ENCODE measurements at places on chromosomes 7 and 10.
A peak's percentile ranks its signal among the peaks of the same experiment; 100 is the strongest.

GRCh38 chr7:128166603-128167041 is 74.5 kb upstream of the LEP start:
- DNase-seq, result no peak

- peak; percentile 99 for DNase-seq
Measured at GRCh38 chr10:6239213-6239991, 36.7 kb downstream of the PFKFB3 start.

GRCh38 chr10:20535897-20536881 is 360.9 kb downstream of the NEBL start:
- DNase-seq, result no peak

GRCh38 chr10:38093816-38094157 is 350 bp upstream of the ZNF37A start:
- no peak for DNase-seq

DNA sequence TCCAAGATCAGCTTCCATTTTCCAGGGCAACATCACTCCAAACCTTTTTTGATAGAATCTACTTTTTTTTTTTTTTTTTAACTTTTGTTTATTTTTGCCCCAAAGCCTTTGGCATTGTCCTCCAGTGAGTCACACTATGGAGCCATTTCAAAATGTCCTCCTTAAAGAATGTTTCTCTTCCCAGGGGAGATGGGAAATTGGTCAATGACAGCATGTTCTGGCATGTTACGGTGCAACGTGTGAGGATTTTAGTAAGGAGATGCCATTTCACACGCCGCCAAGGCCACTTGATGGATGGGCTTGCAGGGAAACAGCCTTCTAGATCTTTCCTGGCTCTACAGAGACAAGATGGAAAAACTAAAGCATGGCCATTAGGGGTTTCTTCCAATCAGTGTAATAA is 30.7 kb upstream of the TRIL start:
- no peak for DNase-seq

DNA sequence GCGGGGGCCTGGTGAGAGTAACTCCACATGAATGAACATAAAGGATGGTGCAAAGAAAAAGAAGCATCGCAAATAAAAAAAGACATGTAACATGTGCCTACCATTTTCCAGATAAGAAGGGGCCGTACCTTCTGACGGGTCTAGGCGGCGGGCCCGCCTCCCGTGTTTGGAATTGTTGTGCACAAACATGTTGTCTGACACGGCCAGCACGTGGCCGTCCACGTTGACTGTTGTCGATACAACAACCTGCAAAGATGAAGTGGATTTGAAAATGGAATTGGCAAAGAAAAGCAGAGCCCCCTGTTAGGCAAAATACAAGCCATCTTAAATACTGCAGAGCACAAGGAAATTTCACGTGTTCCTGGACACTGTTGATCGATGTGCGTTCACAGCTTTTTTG is 90.7 kb downstream of the EBF3 start:
- no peak for DNase-seq

GRCh38 chr7:150361807-150362621 is 6.6 kb upstream of the REPIN1 start:
- no peak for DNase-seq

DNA sequence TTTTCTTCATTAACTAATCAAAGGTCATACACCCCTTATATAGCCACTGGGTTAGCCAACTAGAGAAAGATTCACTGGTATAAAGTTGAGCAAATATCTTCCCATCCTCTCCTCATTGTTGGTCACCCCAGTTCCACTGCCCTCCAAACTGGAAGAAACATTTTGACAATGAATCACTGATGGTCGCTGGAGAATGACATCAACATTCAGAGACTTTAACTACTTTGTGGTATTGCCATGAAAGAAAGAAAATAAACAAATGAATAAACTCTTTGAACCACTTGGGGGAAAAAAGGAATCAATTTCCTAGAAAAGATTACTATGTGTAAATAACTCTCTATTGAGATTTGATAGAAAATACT is 23.4 kb downstream of the HYCC1 start:
- no peak for DNase-seq

DNA sequence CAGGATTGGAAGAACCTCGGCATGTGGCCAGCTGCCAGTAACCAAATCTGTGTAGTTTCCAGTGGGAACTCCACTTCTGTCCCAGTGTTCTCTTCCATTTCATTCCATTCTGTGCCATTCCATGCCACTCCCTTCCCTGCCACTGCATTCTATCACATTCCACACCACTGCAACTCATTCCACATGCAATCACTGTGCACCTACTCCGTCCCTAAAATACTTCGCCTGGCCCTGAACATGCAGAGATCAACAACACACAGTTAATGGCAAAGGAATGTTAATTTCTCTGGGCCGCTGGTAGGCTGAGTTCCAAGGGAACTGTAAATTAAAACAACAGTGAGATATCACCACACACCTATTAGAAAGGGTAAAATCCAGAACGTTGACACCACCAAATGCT is 64.8 kb downstream of the AKR1B1 start:
- DNase-seq, result no peak

DNA sequence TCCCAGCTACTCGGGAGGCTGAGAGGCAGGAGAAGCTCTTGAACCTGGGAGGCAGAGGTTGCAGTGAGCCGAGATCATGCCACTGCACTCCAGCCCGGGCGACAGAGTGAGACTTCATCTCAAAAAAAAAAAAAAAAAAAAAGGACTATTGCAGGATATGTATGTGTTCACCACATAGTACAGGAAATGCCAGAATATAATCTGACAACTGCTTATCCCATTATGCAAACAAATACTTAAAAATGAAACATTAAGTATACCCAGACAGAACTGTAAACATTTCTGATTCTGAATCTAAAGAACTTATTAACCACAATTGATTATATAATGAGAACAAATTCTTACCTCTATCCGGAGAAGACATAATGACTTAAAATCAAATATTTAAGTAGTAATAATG is 18.7 kb downstream of the DKK1 start:
- no peak for DNase-seq

GRCh38 chr10:63976538-63976937 is 455.3 kb downstream of the REEP3 start:
- peak; percentile 60 for DNase-seq

- DNase-seq, result no peak
Measured at GRCh38 chr10:24261627-24262026, 52.7 kb downstream of the KIAA1217 start.

DNA sequence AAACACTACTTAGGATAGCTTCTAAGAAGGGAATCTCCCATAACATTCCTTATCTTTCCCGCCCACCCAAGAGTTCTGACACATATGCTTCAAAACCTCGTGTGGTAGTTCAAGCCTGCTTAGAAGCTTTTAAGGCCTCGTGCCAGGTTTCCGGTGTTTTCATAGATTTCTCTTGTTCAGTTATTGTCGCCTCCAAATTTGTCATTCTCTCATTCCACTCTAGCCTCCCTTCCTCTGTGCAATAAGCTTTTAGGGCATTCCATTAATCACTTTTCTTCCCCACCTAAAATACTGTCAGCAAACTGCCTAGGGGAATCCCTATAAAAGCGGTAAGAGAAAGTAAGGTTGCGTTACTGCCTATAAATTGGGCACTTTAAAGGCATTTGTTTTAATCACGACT is 718 bp upstream of the BPGM start:
- DNase-seq, result no peak

GRCh38 chr7:12985228-12985627 is 297.8 kb downstream of the ARL4A start:
- DNase-seq, result no peak

DNA sequence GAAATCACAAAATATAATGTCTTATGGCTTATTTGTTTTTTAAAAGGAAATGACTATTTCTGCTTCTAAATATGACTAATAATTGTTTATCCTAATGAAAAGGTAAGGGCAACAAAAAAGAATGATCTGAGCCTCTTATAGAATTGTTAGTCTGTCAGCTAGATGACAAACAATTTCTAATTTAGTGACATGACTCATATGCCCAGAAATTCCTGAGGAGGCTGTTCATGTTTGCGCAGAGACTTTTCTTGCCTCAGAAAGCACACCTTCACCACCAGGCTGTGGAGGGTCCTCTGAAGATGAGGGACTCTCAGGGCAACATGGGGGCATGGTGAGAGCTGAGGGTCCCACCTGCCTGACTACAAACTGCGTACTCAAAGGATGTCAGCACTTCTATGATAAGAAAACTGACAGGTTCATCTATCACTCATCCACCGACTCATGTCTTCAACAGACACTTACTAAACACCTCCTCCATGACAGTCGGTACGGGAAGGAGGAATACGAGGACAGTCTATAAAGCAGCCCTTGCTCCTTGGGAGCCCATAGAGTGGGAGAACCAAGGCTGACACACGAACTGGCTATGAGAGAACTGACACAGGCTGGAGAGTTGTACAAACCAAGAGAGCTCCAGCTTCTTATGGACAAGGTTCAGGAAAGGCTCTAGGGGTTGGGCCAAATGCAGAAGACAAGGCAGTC is 102.0 kb downstream of the PKD1L1 start:
- no peak for DNase-seq

DNA sequence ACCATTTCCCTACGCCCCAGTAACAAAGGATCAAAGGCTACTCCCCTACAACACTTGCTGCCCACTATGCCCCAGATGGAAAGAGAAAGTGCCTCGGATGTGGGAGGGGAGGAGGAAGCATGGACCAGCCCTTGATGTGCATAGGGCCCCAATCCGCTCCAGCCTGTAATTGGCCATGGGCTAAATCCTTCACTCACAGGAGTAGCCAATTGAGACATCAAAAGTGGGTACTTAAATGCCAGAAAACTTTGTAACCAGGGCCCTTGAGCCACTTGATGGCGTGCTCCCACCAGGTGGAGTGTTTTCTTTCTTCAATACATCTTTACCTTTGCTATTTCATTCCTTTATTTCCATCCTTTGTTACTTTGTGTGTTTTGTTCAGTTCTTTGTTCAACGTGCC is 500.5 kb upstream of the LRRN3 start:
- DNase-seq, result no peak

- DNase-seq, result peak; percentile 46
Measured at GRCh38 chr10:69696073-69696731, 66.2 kb downstream of the FAM241B start.

DNA sequence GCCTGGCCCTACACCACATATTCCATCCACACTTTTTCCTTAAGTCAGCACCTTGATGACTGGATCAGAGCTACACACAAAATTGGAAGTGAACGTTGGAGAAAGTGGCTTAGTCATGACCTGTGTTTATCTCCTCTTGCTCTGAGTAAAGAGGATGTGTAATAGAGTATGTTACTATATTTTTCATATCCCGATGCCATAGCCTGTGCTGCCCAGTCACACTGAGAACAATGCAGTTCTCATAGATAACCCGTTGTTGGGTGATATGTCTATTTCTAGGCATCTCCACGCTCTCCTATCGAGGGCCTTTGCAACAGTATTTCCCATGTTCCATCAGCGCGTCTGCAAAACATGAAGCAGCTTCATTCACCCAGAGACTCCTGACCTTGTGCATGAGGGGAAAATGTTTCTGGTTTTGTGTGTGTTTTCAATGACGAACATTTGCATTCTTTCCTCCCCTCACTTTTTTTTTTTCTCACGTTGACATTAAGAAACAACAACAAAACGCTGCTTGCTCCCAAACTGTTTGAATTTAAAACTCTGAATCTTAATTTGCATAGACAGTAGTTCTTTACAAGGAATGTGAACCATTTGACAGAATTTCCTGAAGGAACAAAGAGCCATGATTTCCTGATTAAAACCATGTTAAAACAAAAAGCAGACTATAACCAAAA is 43.4 kb downstream of the GRK5 start:
- no peak for DNase-seq

- peak; percentile 82 for DNase-seq
Measured at GRCh38 chr7:106542550-106543220, 118.3 kb downstream of the CCDC71L start.

- peak; percentile 66 for DNase-seq
Measured at GRCh38 chr7:42831718-42832522, 80.0 kb downstream of the C7orf25 start.

- no peak for DNase-seq
Measured at GRCh38 chr10:88253-88652, 39.2 kb upstream of the TUBB8 start.

GRCh38 chr7:93823621-93824020 is 66.9 kb downstream of the TFPI2 start:
- DNase-seq, result no peak

- no peak for DNase-seq
Measured at GRCh38 chr7:101208794-101209193, 8.0 kb upstream of the MOGAT3 start.

DNA sequence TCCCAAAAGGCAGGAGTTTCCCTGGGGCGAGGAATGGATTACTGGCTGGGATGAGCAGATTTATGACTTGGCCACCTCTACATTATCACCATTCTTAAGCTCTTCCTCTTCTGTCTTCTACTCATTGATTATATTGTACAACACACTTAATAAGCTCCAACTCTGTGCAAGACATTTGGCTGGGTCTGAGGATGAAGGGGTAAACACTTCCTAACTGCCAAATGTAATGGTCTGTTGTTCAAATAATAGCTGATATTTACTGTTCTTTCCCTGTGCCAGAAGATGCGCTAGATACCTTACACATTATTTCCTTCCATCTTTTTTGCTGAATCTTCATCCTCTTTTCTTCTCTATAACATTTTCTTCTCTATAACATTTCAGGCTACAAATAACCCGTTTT is 11.6 kb downstream of the OR6V1 start:
- no peak for DNase-seq

GRCh38 chr10:74011770-74012169 is 13.9 kb downstream of the VCL start:
- no peak for DNase-seq

DNA sequence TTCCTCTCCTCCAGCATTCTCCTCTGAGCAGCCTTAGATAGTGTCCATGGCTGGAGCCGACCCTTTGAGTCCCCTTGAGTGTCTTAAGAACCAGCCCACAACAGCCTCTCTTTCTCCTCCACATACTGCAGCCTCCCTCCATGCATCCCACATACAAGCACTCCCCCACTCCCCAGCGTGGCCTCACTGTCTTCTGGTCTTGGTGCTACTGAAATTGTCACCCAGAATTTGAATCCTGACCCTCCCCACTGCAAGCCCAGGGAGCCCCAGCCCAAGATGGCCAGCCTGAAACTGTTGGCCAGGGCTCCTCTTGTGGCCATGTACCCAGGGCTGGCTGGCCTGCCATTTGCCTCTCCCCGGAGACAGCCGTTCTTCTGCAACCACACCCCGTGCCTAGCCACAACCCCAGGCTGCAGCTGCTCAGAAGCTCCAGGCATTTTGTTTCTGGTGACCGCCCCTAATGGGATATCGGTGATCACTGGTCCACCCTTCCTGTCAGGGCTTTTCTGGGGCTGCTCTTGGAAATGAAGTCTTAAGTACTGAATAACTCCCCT is 18.8 kb upstream of the SH2D4B start:
- DNase-seq, result no peak

All from Kasumi-1 (cell line).